ENCODE measurements at places on chromosomes 3 and 15.

DNA sequence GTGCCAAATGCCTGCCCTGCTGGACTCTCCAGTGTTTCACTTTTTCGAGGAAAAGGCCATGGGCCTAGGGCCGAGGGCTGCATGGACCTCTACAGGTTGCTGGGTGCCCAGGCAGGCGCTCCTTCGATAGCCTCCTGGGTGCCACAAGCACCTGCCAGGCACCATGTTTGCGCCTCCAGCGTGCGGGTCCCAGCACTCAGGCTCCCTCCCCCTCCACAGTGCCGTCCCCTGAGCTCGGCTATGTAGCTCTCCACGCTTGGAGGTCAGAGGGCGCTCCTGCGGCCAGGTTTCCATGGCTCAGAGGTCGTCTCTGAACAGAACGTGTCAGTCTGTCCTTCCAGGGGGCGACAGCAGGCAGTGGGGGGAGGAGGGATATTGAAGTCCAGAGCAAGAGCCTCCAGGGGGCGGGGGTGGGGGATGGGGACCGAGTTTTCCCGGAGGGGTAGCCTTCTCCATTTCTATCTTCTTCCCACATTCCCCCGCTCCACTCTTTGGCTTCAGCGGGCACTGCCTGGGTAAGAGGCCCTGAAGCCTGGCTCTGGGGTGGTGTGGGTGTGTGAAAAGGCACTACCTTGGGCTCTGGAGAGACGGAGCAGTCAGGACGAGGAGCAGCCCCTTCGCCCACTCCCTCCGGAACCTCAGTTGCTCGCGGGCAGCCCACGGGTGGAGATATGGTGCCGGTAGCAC, 3.6 kb downstream of the ONECUT1 start:
- no peak for DNase-seq

- DNase-seq, result no peak
Measured at GRCh38 chr3:133958071-133958805, 62.6 kb upstream of the RAB6B start.

GRCh38 chr15:61018083-61018482, 211.0 kb downstream of the RORA start:
- DNase-seq, result no peak

DNA sequence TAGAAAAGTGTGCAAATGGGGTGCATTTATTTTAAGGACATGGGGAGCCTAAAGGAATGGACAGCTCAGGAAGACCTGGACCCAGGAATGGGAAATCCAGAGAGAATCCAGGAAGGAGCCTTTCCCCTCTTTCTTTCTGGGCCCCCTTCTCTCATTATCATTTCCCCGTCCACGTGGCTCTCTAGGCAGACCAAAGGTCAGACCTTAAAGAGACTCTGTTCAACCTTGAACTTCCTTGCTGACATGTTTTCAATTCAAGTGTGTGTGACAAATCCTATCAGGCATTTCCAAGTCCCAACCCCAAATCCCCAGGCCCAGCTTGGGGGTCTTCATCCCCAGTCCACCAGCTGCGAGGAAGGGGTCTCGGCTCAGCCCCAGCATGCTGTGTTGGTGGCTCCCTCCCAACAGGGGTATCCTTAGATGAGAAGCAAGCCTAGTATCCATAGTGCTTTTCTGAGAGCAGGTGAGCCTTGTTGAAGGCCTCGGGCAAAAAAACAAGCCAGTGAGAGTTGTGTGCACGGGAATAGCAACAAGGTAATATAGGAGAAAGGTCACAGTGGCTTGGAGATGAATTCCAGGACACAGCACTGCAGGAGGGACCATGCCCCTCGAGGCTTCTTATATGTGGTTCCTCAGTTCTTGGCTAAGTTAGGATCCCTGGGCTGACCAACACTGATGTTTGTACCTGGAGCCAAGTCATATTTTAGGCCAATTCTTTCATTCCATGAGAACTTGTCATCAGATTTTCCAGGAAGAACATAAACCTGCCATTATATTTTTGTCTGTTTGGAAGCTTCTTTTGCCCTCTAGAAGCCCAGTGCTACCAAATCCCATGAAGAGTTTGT, 130.0 kb downstream of the ASB7 start:
- DNase-seq, result no peak

DNA sequence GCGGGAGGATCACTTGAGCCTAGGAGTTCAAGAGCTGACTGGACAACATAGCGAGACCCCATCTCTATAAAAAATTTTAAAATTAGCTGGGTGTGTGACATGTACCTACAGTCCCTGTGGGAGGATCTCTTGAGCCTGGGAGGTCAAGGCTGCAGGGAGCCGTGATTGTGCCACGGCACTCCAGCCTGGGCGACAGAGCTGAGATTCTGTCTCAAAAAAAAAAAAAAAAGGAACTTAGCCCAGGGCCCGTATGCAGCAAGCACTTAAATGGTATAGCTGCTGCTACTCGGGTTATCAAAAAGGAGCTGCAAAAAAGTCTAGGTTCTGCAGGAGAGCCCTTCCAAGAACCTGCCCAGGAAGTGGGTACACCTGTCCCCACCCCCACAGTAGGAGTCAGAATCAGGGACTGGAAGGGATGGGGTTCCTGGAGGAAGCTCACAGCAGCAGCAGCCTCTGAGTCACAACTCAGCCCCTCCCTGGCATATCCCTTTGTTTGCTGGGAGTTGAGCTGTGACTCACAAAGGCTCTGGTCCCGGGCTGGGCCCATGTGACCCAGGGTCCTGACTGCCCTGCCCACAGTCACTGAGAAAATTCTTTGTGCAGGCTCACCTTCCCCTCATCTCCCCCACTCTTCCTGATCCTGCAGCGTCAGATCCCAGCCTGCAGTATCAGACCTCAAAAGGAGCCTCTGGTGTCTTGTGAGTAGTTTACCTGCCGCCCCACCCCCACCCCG, at the start of gene SPATA12:
TSS of gene SPATA12 (plus strand) at position 576 of the 733 bp plus-strand sequence. CDS start 13,031 bp downstream, outside the sequence.
- DNase-seq, result no peak

Data from NCI-H2171 treated with DMSO at 0.1 percent for 48 hours (cell line).